ENCODE measurements at places on chromosomes 6 and 20. TPM values are rescaled to one million over a fixed set of nuclear protein-coding genes. Genes with fewer than 3 reads are reported as not detected.

GRCh38 chr6:91509711-91510110 is 922.8 kb upstream of the MAP3K7 start:
- DNase-seq: no peak

Gene FRK
- not detected for total RNA-seq

Gene ANKRD66
- total RNA-seq: not detected

Gene CDH22
- 6.4 TPM for total RNA-seq

Gene KCNK17
- total RNA-seq: not detected

DNA sequence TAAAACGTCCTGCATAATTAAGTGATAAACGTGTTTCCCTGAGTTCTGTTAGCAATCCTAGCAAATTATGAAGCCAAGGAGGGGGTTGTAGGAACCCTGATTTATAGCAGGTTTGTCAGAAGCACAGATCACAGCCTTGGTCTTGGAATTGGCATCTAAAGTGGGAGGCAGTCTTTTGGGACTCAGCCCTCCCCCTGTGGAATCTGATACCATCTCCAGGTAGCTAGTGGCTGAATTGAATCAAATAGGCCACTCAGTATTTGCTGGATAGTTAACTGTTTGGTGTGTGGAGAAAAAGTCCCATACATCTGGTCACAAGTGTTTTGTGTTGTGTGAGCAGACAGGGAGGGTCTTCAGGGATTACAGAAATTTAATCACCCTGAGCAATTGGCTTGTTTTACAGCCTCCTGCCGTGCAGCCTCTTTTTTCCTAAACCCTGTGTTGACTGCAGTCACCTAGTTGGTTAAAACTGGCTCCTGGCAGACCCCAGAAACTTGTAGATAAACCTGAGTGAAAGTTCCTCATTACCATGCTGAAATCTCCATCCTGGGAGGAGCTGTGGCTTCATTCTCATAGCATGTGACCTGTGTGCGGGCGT is 19.0 kb upstream of the KIFC1 start:
- no peak for DNase-seq

GRCh38 chr20:60687213-60687612 is 564.8 kb upstream of the CDH4 start:
- DNase-seq: no peak

GRCh38 chr20:53970232-53970631 is 100.2 kb downstream of the BCAS1 start:
- no peak for DNase-seq

DNA sequence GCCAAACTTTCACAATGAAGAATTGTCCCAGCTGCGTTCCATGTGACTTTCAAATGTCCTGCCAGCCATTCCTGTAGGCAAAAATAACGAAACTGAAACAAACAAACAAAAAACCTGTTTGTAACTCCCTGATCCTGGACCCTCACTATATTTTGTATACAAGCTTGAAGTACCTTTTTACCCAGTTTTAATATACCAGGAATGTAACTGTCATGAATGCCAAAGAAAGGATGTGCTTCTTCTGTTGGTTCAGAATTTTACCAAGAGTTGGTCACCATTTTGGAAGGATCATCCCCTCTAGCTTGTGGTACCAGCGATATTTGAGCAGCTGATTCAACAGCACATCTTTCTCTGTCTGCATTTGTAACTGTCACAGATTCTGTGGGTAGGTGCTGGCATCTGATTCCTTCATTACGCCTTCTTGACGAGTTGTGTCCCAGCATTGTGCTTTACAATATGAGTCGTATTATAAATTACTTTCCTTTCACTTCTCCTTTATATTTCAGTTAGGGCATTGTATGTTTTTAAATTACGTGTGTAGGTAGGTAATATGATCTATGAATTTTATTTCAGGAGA is 93.9 kb downstream of the DLGAP4 start:
- no peak for DNase-seq

Gene FLRT3
- total RNA-seq: not detected

- peak; percentile 34 for DNase-seq
Measured at GRCh38 chr20:3313683-3314065, 74.7 kb upstream of the SLC4A11 start.

DNA sequence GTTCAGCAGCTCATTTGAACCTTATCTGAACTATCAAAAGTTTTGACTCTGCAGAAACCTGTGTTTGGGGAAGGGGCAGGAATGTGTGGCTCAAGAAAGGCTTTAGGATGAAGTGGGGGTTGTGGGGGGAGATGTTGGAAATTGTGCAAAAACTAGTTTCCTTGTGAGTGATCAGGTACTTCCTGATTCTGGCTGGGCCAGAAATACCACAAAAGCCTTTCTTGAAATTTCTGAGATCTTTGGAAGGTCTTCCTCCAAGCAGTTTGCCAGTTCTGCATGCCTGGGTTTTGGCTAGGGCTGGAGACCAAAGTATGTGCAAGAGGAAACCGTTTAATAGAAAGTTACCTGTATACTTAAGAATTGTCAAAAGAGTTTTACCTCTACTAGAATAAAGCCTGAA is 116.6 kb downstream of the BMP2 start:
- no peak for DNase-seq

Gene NKAPL
- total RNA-seq: 0.11 TPM

Gene ZSCAN12
- 9.3 TPM for total RNA-seq

GRCh38 chr6:152372945-152373344 is 264.2 kb downstream of the SYNE1 start:
- no peak for DNase-seq

Gene ASIP
- not detected for total RNA-seq

GRCh38 chr20:59143326-59143725 is 20.3 kb upstream of the ZNF831 start:
- DNase-seq: no peak

DNA sequence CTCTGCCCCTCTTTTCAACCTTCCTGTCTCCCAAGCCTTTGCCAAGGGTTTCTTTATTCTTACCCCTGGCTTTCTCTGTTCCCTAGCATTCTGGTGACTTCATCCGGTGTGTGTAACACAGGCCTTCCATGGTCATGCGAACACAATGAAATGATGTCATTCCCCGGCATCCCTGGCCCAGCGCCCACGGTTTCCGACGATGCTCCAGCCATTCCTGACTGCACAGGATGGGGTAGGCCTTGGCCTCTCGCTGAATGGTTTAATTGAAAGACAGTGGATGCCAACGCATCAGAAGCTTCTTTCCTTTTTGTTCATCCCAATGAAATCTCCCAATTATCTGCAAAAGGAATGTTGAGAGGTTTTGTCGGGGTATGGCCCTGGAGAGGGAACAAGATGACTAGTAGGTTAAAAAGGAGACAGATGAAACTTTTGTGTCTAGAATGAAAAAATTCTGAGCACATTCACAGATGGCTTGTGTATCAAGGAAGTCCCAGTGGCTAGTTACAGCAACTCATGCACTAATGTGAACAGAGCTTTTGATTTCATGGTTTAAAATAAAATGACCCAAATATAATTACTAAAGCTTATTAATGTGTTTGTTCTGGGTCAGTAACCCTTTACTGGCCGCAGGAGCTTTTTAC is 655.0 kb downstream of the QKI start:
- DNase-seq: no peak

DNA sequence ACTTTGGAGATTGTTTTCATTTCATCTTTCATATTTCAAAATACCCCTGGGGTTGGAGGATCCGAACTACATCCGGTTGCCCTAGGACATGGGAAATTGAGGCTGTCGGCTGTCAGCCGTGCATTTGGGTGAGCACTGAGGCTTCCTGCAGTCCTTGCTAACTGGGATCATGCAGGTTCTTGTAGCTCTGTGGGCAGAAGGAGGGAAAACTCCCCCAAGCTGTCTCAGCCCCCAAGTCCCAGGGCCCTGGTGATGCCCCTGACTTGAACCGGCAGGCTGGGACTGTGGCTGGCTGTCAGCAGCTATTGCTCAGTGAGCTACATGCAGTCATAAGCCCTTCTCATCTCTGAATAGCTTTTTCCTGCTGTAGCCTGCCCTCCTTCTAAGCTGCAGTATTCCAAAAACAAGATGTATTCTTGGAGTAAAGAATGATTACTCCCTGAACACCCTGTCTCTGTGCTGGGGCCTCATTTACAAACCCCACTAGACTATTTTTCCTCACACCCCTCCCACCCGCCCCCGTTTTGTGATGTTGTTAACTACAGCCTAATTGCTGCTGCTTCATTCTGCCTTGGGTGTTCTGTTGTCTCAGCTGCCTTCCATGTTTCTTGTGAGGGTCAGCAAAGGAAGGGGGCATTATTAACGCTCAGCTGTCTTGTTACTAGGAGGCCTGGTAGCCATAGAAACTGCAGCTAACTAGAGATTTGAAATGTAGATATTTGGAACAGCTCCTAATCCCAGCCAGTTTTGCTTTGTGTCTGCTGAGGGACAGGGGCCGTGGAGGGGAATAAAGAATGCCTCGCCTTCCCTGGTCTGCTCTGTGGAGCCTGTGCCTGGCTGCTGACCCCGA is 18.1 kb downstream of the MTRES1 start:
- no peak for DNase-seq

DNA sequence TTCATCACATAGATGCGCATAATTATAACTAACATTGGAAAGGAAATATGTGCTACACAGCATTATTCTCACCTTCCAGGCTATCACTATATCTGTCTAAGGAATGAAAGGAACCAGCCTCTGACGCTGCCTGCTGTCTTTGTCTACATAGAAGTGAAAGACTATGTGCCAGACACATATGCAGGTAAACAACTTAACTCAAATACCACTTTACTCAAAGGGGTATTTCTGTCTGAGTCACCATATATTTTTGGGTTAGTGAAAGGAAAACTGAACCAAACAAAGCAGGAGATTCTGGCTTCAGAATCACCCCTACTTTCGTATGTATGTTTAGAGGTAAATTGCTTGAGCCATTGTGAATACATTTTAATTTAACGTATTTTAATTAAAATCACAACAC is 328.6 kb upstream of the PLCB4 start:
- no peak for DNase-seq

Gene CCN6
- not detected for total RNA-seq

All from Karpas-422 (cell line).